ENCODE measurements at places on chromosomes 1 and 21.

GRCh38 chr1:93800856-93801255, 78.2 kb downstream of the DNTTIP2 start:
- no peak for DNase-seq

- DNase-seq, result peak; percentile 68
Measured at GRCh38 chr1:212070720-212071302, 35.3 kb downstream of the DTL start.

DNA sequence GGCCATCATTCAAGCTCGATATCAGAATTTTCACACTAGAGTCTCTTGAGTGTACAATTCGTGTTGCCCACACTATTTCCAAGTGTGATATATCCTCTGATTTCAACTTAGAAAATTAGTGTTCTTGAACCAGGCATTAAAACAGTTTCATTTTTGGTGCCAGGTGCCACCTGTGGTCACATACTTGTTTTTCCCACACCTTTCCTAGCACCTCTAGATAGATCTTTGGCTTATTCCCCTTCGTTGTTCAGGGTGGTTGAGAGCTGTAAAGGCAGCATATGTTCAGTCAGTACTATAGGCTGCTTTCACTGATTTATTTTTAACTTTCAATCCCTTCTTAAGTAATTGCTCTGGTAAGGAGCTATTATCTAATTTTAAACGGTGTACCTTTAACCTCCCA, 131.1 kb downstream of the NEK7 start:
- no peak for DNase-seq

DNA sequence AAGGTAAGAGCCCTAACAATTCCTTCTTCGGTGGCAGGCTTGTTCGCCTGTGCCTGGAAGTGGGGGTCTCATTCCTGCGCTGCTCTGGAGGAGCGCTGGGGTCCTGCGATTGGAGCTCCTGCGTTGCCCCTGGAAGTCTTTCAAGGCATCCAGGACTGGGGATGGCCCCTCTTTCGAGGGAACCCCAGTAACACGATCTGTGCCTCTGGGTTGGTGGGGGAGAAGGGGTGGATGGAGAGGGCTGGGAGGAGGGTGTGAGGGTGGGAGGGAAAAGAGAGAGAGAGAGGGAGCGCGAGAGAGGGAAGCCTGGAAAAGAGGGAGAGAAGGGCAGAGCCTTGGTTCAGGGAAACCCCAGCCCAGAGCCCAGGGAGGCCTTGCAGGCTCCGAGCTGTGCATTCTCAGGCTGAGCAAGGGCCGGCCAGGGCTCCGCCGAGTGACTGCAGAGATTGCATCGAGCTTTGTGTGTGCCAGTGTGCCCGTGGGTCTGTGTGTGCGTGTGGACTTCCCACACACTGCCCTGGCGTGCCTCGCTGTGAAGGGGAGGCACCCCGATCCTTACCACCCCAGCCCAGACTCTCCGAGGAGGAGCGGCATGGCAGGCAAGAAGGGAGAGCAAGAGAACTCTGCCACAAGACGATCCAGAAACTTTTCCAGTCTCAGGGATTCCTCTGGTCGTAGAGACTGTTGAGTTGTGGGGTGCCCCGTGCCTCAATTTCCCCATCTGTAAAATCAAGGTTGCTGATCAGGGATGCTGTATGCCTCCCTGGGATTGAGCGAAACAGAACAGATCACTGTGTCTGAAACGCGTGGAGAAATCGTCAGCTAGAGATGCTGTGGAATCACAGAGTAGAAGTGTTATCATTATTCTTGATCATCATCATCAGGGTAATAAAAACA, 619 bp downstream of the BCL9 start:
- DNase-seq, result peak; percentile 55

GRCh38 chr1:200473698-200474371, 64.0 kb upstream of the ZNF281 start:
- DNase-seq, result peak; percentile 37

GRCh38 chr1:214452152-214452784, 99.1 kb downstream of the PTPN14 start:
- DNase-seq, result no peak

- DNase-seq, result no peak
Measured at GRCh38 chr1:230109895-230110667, 43.0 kb downstream of the GALNT2 start.

DNA sequence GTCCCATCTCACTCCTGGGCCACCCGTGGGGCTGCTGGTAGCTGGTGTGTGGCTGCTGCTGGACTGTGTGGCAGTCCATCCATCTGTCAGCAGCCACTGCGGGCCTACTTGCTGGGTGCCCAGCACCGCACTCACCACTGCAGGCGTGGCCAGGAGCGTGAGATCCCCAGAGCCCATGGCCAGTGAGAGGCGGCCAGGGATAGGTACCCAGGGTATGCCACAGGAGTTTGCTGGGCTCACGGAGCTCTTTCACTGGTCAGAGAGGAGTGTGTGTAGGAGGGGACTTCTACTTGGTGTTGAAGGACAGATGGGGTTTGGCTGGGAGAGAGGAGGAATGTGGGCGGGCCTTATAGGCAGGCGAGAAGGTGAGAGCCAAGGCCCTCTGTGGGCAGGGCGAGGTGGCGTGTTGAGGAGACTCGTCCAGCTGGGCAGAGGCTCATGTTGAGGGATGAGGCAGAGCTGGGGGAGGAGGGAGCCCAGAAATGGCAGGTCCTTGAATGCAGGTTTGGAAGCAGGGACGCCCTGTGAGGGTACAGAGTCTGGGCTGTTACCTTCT, 15.0 kb downstream of the QSOX1 start:
- no peak for DNase-seq

DNA sequence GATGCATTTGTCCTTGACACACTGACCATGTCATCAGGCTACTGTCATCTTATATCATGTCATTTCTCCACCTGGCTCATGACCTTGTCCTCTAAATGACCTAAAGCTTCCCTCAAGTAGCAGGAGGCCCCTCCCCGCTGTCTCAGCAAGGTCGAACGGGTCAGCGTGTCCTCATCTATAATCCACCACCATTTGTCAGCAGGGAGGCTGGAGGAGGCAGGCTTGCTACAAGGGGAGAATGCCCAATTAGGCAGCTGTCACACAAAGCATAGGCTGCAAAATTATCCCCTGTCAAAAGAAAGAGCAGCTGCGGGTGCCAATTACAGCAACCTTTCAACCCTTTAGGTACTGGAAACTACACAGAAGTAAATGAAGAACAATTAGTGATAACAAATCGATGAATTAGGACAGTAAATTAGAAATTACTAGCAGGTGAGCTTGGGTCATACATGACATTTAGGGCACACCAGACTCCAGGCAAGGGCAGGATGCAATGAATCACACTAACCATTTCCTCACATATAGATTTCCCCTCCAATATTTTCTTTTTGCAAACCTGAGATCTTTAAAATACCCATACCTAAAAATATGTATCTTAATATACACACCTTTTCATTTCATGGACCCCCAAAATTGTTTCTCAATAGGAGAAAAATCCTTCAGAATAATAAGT, 61.2 kb downstream of the NRIP1 start:
- DNase-seq, result no peak

DNA sequence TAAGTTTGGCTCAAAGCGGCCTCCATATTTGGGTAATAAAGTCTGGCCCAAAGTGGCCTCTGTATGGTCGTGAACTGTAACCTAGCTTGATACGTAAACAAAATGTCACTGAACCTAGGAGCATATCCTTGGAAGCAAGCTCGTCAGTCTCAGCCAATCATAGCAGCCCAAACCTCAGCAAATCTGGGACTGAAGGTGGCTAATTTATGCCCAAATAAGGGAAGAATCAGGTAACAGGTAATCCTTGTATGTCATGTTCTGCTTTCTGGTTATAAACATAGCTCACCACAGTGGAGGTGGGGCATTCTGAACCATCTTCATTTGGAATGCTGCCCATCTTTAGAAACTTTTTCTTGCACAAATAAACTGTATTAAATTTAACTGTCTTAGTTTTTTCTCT, 281.1 kb downstream of the TTLL7 start:
- DNase-seq, result no peak

GRCh38 chr1:154797175-154797574, 72.9 kb downstream of the KCNN3 start:
- no peak for DNase-seq

DNA sequence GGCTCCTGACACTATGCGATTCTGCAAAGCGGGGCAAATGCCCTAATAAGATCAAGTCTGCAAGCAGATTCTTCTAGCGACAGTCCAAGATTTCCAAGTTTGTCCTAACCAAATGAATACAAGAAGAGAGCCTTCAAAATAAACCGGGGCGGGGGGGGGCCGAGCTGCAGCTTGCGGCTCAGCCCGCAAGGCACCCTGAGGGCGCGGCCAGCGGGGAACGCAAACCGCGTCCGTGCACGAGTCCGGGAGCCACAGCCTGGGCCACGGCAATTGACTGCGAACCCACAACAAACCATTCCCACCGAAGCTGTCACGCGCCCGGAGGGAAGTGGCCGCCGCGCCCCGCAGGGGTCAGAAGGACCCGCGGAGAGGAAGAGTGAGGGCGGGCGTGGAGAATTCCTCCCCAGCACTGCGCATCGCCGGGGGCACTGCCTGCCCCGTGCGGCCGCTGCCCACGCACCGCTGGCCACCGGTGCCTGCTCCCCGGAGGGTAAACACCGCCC, 687 bp downstream of the TGFBR3 start:
- DNase-seq, result peak; percentile 39

All from EH (cell line).